ENCODE measurements at places on chromosomes 6 and 20. TPM values are rescaled to one million over a fixed set of nuclear protein-coding genes. Genes with fewer than 3 reads are reported as not detected.

GRIK2 gene
- 12.8 TPM for total RNA-seq

BTN2A1 gene
- total RNA-seq, result 29.1 TPM

GSTA2 gene
- total RNA-seq, result not detected

LTA gene
- 0.27 TPM for total RNA-seq

MCCD1 gene
- not detected for total RNA-seq

TXLNB gene
- total RNA-seq, result 1.7 TPM

GDAP1L1 gene
- total RNA-seq, result not detected

IP6K3 gene
- 0.31 TPM for total RNA-seq

- DNase-seq, result peak; percentile 38
Observed at GRCh38 chr6:170232186-170233002, 58.5 kb downstream of the DLL1 start.

DNA sequence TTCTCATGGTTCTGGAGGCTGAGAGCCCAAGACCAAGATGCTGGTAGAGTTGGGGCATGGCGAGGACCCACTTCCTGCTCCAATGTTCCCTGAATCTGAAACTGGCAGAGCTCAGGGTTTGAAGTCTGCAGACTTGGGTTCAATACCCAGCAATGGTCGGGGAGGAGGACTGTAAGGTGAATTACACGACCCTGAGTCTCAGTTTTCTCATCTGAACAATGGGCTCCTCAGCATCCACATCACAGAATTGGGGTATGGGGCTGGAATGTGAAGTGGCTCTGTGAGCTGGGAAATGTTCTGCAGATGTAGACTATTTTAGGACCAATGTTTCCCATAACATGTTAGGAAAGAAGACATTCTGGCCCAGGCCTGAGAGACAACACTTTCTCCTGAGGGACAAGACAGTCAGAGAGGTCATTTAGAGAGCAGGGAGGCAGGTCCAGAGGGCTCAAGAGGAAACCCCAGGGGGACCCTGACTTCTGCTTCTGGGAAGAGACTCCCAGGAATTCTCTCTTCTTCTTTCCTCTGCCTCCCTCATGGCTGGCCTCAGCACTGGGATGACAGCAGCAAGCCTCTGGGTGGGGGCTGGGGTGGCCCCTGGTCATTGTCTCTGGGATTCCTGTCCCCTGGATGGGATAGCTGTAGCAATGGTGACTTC is 141.3 kb upstream of the PMEPA1 start:
- DNase-seq, result peak; percentile 50

DNA sequence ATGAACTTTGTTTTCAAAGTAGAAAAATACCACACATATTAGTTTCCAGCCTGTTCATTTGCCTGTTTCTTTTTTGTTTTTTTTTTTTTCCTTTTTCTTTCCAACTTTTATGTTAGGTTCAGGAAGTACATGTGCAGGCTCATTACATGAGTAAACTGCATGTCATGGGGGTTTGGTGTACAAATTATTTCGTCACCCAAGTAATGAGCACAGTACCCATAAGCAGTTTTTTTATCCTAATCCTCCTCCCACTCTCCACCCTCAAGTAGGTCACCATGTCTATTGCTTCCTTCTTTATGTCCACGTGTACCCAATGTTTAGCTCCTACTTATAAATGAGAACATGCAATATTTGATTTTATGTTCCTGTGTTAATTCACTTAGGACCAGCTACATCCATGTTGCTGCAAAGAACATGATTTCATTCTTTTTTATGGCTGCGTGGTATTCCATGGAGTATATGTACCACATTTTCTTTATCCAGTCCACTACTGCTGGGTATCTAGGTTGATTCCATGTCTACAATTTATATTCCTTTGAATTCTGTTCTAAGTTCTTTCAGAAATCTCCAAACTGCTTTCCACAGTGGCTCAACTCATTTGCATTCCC is 31.8 kb downstream of the SNX14 start:
- no peak for DNase-seq

DNA sequence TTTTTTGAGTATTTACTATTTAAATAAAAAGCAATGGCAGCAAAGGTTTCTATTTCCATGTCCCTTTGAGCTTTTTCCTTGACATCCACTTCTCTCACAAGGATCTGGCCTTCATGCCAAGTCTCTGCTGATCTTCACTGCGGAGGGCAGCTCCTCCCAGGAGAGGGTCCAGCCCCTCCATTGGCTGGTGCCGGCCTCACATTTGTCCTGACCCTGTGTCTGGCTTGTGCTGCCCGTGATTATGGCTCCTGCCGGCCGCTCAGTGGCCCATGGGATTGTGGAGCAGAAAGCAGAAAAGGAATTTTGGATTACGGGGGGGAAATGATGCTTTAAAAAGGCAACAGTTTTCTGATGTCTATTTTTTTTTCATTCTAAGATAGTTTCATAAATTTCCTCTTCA is 31.2 kb upstream of the PDE7B start:
- no peak for DNase-seq

- DNase-seq, result no peak
Observed at GRCh38 chr6:145469021-145469420, 266.3 kb downstream of the EPM2A start.

- no peak for DNase-seq
Observed at GRCh38 chr20:46837083-46837482, 57.6 kb upstream of the EYA2 start.

DNA sequence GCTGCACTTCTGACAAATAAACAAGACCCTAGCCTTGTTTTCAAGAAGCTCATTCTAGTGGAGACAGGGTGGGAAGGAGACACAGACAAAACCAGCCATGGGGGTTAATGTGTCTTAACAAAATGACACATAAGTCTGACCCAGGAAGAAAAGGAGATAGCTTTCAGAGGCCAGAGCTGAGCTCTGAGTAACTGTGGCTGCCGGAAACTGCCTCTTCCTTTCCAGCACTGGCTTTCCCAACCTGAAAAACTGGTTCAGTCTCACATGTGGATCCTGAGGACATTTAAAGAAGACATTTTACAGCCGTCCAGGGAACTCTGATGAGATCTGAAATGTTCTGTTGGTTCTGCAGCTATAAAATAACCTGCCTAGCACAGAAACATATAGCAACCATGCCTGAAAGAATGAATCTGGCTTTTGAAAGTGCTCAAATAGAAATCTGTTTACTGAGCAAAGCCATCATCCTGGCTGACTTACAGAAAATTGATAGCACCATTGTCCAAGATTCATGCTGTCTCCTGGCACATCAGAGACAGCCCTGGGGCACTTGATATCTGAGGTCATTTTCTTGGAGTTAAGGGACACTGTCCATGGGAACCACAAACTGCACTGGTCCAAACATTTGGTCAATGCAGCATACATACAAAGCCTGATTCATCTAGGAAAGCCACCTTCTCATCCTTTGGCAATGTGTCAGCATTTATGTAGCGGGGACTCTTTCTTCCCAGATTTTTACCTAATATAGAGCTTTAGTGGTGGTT is 83.2 kb upstream of the PAX1 start:
- no peak for DNase-seq

DNA sequence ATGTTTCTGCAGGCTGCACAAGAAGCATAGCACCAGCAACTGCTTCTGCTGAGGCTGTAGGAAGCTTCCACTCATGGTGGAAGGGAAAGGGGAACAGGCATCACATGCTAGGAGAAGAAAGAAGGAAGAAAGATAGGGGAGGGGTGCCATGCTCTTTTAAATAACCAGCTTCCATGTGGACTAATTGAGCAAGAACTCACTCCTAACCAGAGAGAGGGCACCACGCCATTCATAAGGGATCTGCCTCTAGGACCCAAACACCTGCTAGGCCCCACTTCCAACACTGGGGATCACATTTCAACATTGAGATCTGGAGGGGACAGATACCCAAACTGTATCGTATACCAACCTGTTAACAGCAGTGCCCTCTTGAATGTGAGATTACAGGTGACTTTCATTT is 46.9 kb upstream of the ARMC2 start:
- no peak for DNase-seq

GRCh38 chr6:22008248-22008836 is 288.5 kb downstream of the PRL start:
- no peak for DNase-seq

DNA sequence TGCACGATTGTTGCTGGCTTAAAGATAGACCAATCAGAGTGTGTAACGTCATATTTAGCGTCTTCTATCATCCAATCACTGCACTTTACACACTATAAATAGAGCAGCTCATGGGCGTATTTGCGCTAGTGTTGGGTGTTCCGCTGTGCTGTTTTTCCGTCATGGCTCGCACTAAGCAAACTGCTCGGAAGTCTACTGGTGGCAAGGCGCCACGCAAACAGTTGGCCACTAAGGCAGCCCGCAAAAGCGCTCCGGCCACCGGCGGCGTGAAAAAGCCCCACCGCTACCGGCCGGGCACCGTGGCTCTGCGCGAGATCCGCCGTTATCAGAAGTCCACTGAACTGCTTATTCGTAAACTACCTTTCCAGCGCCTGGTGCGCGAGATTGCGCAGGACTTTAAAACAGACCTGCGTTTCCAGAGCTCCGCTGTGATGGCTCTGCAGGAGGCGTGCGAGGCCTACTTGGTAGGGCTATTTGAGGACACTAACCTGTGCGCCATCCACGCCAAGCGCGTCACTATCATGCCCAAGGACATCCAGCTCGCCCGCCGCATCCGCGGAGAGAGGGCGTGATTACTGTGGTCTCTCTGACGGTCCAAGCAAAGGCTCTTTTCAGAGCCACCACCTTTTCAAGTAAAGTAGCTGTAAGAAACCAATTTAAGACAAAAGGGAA is 57.9 kb downstream of the TRIM38 start:
- peak; percentile 91 for DNase-seq

- DNase-seq, result no peak
Observed at GRCh38 chr6:118400582-118400981, 147.5 kb upstream of the PLN start.

DNA sequence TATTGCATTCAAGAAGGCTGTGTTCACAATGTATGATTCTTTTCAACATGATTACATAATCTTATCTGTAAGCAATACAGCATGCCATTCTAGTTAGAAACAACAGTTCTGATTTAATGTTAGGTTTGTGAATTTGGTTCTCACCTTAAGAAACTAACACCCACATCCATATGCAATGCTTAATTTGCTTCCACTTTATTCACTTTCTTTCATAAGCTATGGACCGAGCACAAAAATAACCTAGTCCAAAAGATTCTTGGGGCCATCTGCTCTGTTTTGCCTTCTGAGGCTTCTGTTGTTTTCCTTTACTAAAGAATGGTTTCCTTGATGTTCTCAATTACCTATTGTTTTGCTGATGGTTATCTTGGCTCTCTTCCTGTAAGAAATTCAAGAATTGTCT is 258.2 kb downstream of the EYS start:
- no peak for DNase-seq

DNA sequence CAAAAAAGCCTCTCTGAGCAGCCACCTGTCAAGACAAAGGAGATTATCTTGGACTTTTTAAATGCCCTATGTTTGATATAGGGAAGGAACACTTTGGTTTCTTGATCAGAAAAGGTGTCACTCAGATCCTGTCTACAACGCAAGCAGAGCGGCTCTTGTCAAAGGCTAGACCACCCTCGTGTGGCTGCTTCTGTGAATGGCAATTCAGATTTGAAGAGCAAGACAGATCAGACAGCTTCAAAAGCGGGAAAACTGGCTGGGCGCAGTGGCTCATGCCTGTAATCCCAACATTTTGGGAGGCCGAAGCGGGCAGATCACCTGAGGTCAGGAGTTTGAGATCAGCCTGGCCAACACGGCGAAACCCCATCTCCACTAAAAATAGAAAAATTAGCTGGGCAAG is 10.1 kb upstream of the NXT1 start:
- DNase-seq, result peak; percentile 81

DNA sequence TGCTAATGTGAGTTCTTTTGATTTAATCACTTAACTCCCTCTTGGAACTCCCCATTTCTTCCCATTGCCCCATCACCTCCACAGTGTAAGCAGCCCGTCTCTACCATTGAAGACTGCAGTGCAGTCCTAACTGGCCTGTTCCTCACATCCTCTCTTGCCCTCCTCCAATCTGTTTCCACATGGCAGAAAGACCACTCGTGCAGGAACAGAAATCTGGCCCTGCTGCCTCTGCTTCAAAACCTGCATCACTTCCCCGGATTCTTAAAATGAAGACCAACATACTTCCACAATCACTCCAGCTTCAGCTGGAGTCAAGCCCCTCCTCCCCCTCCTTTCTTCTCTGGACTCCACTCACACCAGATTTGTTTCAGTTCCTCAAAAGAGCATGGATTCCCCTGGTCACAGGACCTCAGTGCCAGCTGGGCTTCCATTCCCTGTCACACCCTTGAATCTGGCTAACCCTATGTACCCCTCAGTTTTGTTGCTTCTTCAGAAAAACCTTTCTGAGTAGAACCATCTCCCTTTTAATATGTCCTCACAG is 802.3 kb downstream of the MAFB start:
- peak; percentile 60 for DNase-seq

DNA sequence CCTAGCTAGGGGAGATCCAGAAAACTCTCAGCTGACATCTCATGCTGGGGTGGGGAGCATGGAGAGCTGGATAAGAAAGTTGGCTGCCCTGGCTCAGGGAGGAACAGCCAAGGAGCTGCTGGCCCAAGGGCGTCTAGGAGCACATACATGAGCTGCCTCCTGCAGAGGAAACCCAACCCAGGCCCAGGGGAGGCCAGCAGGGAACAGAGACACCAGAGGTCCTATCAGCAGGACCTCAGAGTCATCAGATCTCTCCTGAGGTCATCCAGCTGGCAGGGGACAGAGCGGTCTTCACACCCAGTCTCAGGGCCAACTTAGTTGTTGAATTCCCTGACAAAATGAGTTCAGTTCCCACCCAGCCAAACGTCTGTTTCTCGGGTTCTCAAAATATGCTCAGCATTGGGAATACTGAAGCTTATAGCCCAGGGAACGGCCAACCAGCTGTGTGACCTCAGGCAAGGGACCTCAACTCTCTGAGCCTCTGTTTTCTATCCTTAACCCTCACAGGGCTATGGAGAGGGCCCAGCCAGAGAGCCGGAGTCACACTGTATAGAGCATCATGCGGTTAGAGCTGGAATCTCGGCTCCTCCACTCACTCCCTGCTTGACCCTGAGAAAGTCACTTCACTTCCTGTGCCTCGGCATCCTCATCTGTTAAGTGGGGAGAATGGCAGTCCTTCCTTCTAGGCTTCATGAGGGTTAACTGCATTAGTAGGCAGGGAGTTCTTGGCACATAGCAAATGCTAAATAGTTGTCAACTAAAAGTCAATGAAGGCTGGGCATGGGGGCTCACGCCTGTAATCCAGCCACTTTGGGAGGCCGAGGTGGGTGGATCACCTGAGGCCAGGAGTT is 13.8 kb downstream of the ADA start:
- no peak for DNase-seq
